NCI-H1930 (cell line): ENCODE measurements at places on chromosomes 1 and 21.
A peak's percentile ranks its signal among the peaks of the same experiment; 100 is the strongest.

DNA sequence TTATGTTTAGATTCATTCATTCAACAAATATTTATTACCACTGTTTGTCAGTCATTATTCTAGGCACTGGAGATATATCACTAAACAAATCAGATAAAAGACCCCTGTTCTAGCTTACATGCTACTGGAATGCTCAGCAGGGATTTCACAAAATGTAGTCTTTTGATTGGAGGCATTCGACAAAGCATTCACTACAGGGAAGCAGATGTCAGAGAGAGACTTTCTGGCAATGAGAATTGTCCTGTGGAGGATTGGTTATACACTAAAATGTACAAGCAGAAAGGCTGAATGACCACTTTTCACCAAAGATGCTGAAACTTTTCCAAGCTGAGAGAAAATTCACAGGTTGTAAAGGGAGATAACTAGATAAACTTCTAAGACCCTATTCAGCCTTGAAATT, 57.7 kb downstream of the SCMH1 start:
- no peak for DNase-seq

- DNase-seq = no peak
Observed at GRCh38 chr1:172497230-172497629, 35.7 kb upstream of the SUCO start.

DNA sequence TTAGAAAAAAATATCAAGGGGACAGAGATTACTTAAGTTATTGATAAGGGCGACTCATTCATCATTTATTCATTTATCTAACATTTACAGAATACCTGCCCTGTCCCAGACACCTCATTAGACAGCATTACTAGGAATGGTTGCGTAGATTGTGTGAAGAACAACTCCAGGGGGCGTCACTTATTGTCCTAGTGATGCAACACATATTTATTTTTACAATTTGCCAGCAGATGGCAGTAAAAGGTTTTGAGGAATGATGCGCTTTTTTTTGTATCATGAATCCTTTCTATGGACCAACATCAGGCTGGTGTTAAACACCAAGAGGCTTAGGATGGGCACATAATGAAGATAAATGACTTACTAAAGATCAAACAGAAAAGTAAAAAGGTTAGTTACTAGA, 5.5 kb downstream of the NCAM2 start:
- peak; percentile 19 for DNase-seq

DNA sequence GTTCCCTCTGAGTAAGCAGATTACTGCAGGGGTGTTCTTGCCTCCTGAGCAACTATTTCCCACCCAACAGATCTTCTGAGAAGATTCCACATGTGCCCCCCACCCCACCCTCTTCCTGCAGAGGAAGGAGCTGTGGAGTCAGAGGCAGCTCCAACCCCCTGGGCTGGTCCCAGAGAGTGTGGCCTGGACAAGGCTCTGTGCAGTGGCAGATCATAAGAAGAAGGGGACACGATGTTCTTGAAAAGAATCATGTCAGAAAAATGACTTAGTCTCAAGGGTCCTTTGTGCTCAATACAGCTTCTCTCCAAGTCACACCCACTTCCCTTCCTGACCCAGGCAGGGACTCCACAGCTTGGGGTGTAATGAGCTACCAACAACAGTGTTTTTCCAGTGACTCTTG, 95.2 kb downstream of the SYF2 start:
- DNase-seq = no peak

DNA sequence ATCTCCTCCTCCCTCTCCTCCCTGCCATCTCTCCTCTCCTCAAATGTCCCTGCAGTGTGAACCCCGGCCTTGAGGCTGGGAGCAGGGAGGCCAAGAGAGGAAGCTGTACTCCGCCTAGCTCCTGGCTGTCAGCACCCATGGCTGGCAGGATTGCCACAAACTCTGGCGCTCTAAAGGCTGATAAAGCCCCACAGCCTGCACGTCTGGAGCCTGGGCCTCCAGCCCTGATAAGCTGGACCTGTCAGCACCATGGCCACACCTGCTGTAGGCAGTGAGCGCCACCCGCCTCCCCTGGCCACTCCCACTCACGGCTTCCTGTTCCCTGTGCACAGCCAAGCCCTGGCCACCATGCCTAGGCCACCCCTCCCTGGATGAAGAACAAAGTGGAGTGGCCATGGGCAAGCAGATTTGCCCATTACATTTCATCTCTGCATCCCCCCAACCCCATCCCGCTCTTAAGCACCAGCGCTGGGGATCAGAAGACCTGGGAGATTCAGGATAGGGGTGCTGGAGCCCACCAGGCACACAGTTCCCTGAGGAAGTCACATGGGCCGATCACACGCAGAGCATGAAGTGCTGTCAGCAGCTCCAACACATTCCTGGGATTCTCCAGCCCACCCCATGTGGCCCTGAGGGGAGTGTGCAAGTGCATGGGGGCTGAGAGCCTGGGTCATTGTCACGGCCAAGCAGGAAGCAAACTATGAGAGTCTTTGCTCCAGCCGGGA, 24.2 kb upstream of the NPPB start:
- no peak for DNase-seq
